Fibroblast of the aortic adventitia (primary cell): ENCODE measurements at places on chromosomes 1 and 21. TPM values are rescaled to one million over a fixed set of nuclear protein-coding genes. Genes with fewer than 3 reads are reported as not detected.

RPTN gene
- total RNA-seq, result not detected in 2 replicates

LYPD8 gene
- 0.27 TPM in 1 of 2 replicates, not detected in the other for total RNA-seq

OR2T29 gene
- total RNA-seq, result not detected in 2 replicates

PTPN14 gene
- 21.9 and 46.6 TPM in 2 replicates for total RNA-seq

RORC gene
- not detected in 2 replicates for total RNA-seq

SH2D5 gene
- total RNA-seq, result 1.6 and 3.2 TPM in 2 replicates

ACTL8 gene
- total RNA-seq, result not detected in 2 replicates

RNU1-1 gene
- total RNA-seq, result under 0.01 and 2,882 TPM in 2 replicates

TIE1 gene
- total RNA-seq, result 0.81 and 5.2 TPM in 2 replicates

LMOD1 gene
- 14.5 and 22.3 TPM in 2 replicates for total RNA-seq

SERTAD4 gene
- total RNA-seq, result 16.7 TPM in 1 of 2 replicates, not detected in the other

HMCN1 gene
- 95.4 and 106 TPM in 2 replicates for total RNA-seq

PRAMEF12 gene
- total RNA-seq, result not detected in 2 replicates

DENND2D gene
- 2.9 and 3.0 TPM in 2 replicates for total RNA-seq

FCRL1 gene
- total RNA-seq, result not detected in 2 replicates

IVL gene
- total RNA-seq, result not detected in 2 replicates

TPM3 gene
- 427 and 649 TPM in 2 replicates for total RNA-seq

GNG12 gene
- 91.1 and 455 TPM in 2 replicates for total RNA-seq

ANKRD35 gene
- 3.2 and 3.9 TPM in 2 replicates for total RNA-seq

LRRC7 gene
- total RNA-seq, result 0.09 TPM in 1 of 2 replicates, not detected in the other

FABP3 gene
- 44.2 and 60.6 TPM in 2 replicates for total RNA-seq

FCRL5 gene
- total RNA-seq, result not detected in 2 replicates

DARS2 gene
- 15.9 and 18.3 TPM in 2 replicates for total RNA-seq

PDZK1IP1 gene
- total RNA-seq, result not detected in 2 replicates
